ENCODE measurements at places on chromosomes 3 and 15. TPM values are rescaled to one million over a fixed set of nuclear protein-coding genes. Genes with fewer than 3 reads are reported as not detected.

Gene CCDC80
- total RNA-seq = 3.7 TPM

Gene THRB
- 0.38 TPM for total RNA-seq

Gene FANCD2OS
- not detected for total RNA-seq

Gene SST
- not detected for total RNA-seq
